ENCODE measurements at places on chromosomes 1 and 21.

DNA sequence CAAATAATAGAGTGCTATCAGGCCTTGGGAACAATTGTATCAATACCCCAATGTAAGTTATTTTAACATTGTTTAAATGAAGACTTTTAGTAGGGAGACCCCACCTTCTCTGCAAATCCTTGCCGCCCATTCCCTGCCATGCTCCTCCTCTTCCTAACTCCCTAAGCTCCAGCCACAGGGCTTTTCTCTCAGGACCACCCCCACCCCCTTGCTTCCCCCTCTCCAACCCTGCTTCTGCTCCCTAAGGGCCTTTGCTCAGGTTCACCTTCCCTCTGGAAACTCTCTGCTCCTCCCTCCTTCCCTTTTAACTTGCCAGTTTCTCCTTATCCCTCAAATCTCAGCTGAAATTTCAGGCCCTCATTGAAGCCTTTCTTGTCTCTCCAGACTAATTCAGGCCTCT, 16.8 kb downstream of the CCDC190 start:
- no peak for DNase-seq

DNA sequence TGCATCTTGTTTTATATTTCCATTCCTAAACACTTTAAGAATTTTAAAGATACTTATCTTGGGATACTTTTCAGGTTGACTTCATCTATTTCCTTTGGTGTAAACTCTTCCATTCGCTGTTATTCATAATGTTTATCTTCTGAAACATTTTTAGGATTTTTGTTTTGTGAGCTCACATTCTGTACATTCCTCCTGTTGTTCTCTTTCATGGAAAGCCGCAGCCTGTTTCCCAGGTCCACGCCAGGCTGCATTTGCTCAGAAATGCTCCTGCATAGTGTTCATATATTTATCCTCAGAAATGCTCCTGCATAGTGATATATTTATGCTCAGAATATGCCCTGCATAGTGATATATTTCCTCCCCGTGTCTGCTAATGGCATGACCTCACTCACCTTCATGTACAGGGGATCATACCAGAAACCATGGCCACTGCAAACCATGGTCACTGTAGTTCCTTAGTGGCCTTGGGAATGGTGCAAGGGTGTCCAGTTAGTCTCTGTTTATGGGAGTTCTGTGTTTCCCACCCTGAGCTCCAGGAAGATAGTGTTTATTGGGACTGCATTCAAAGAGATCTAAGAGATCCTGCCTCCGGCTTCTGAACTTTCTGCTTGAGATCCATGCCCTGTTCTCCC, 153.9 kb upstream of the GREM2 start:
- DNase-seq = no peak

DNA sequence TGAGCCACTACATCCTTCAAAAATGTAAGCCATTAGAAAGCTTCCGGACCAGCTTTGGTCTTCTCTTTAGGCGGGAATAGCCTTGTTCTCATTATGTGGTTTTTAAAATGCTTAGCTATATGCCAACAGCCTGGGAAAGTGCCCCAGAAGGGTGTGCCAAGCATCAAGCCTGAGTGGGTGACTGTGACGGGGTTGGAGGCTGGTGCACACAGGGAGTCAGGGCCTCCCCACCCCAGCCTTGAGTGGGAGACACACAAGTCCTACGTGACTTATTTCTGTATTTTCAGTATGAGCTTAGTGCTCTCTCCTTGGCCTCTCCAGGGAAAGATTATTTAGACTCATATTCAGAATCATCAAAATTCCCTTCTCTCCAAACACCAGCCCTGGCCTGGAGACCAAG, 9.8 kb downstream of the UBASH3A start:
- no peak for DNase-seq

DNA sequence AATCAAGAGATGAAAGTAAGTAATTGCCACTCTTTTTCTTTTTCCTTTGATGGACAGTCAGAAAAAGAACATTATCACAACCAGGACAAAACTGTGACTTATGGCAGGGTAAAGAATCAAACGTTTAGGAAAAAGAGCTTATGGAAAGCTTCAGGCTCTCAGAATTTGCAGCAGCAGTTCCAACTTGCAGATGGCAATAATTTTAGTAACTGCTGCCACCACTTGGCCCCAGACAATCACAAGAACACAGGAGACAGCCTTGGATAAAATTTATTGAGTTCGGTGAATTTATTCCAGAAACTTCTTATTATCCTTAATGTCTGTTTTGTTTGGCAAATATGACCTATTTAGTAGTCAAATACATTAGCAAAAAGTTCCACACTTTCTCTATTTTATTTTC, 804.4 kb downstream of the BRINP3 start:
- DNase-seq = no peak

DNA sequence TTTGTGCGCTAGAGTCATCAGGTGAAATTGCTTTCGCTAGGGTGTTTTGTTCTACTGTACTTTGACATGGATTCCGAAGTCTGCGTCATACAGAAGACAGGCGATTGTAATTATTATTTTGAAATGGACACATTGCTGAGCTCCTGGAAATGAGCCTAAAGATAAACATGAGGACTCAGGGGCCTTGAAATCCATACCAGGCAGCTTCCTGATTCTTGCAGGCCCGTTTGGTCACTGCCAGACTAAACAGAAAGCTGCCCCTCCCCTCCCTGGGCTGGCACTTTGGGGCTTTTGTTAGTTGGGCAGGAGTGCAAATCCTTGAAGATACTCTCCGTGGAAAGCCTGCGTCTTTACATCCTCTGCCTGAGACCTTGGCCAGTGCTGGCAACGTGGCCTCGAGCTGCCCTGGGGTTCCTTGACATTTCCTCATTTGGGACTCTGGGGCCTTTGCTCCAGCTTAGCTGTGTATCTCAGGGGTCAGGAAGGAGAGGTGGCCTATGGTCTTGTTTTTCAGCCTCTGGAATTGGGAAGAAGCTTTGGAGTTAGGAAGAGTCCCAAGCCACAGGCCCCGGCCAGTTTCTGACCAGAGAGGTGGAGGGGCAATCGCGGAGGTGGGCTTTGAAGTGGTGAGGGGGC, 26.9 kb upstream of the KCNE2 start:
- DNase-seq = no peak

DNA sequence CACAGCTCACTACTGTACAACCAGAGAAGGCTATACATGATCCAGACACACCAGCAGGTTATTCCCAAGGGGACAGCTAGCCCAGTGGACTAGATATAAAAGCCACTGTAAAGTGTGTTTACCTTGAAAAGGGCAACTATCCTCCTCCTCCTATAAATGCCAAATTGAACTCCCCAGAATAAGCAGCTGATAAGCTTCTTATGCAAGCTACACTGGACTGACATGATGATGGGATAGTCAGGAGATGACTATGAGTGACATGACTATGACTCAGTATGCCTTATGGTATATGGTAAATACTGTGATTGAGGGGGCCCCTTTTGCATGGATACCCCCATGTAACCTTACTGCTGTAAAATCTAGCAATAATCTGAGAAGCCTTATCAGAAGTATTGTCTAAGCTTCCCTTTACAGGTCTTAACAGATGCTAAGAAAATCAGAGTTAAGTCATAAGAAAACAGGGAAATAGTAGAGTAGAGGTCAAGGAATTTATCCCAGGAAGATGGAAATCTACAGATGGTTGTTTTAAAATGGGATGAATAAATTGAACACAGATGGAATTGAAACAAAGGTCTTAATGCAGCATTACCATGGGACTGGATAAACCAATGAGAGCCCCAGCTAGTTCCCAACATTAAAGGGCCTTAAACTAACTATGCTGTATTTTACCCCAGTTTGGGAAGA, 55.8 kb downstream of the TRIM33 start:
- no peak for DNase-seq

DNA sequence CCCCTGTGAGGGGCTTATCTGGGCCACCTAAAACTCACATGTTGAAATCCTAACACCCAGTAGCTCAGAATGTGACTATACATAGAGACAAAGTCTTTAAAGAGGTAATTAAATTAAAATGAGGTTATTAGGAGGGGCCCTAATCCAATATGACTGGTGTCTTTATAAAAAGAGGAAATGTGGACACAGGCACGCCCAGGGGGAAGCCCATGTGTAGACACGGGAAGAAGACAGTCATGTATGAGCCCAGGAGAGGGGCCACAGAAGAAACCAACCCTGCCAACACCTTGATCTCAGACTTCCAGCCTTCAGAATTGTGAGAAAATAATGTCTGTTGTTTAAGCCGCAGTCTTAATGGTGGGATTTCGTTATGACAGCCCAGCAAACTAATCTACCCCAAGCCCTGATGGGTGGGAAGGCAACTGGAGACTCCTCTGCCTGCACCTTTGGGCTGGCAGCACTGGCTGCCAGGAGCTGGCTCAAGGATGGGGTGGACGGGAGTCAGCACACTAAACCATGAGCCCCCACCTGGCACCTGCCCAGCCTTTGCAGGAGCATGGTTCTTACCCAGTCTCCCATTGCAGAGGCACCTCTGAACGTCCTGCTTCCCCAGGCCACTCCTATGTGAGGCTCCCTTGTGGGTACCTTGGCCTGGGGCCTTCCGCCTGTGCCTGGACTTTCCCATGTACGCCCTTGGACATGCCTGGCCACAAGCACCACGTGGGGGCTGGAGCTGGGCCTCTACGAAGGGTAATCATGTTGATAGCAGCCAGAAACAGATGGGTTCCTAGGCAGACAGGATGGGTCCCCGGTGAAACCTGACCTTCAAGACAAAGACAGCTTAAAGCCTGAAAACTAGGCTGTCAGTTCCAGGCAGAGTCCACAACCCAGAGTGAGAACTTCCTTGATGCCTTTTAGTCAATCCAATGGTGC, 57.1 kb upstream of the DMRTB1 start:
- DNase-seq = no peak
